ENCODE measurements at places on chromosomes 4 and X. TPM values are rescaled to one million over a fixed set of nuclear protein-coding genes. Genes with fewer than 3 reads are reported as not detected.

MAGEA1 gene
- not detected for total RNA-seq

GUCY1A1 gene
- total RNA-seq: not detected

ARSJ gene
- total RNA-seq: 2.1 TPM

NALF2 gene
- total RNA-seq: not detected

CLDN34 gene
- total RNA-seq: not detected

DOK7 gene
- not detected for total RNA-seq

ENOPH1 gene
- 64.3 TPM for total RNA-seq

FGFBP2 gene
- 2.1 TPM for total RNA-seq

NHSL2 gene
- under 0.01 TPM for total RNA-seq

MTNR1A gene
- total RNA-seq: not detected

TRIML1 gene
- not detected for total RNA-seq

CCDC160 gene
- 0.73 TPM for total RNA-seq

SATL1 gene
- total RNA-seq: not detected

PAGE5 gene
- total RNA-seq: not detected

DTHD1 gene
- not detected for total RNA-seq

NSD2 gene
- 33.4 TPM for total RNA-seq

NPNT gene
- total RNA-seq: not detected

SPATA4 gene
- total RNA-seq: not detected

DUX4 gene
- not detected for total RNA-seq

NDP gene
- not detected for total RNA-seq

GC gene
- not detected for total RNA-seq

AIMP1 gene
- 18.6 TPM for total RNA-seq

ADH1B gene
- total RNA-seq: not detected

RAB28 gene
- total RNA-seq: 15.0 TPM

MAGEB17 gene
- not detected for total RNA-seq

MAGEB1 gene
- not detected for total RNA-seq

INTS6L gene
- 3.7 TPM for total RNA-seq

ENPEP gene
- not detected for total RNA-seq

VCX3A gene
- total RNA-seq: not detected

MTMR8 gene
- total RNA-seq: 1.7 TPM

HAUS7 gene
- total RNA-seq: 13.4 TPM

ACTRT1 gene
- total RNA-seq: not detected

RAB41 gene
- total RNA-seq: not detected

L1CAM gene
- total RNA-seq: 127 TPM

STK32B gene
- 3.1 TPM for total RNA-seq

POLN gene
- total RNA-seq: 5.5 TPM

INTU gene
- 3.8 TPM for total RNA-seq

COX7B2 gene
- total RNA-seq: not detected

SOWAHB gene
- not detected for total RNA-seq

PABPC4L gene
- under 0.01 TPM for total RNA-seq

BGN gene
- total RNA-seq: not detected

KLHL4 gene
- total RNA-seq: 0.34 TPM

DGAT2L6 gene
- not detected for total RNA-seq

All from melanocyte of skin (primary cell).